Immature natural killer cell (primary cell): ENCODE measurements at places on chromosomes 2 and 18. TPM values are rescaled to one million over a fixed set of nuclear protein-coding genes. Genes with fewer than 3 reads are reported as not detected.

GRCh38 chr2:68429311-68429826, 37.7 kb downstream of the FBXO48 start:
- no peak for DNase-seq

GRCh38 chr2:23380562-23381065, 4.4 kb upstream of the KLHL29 start:
- DNase-seq: no peak

- no peak for DNase-seq
Observed at GRCh38 chr18:32346671-32347070, 124.0 kb downstream of the GAREM1 start.

- DNase-seq: no peak
Observed at GRCh38 chr2:70479816-70480215, 73.8 kb downstream of the TGFA start.

DNA sequence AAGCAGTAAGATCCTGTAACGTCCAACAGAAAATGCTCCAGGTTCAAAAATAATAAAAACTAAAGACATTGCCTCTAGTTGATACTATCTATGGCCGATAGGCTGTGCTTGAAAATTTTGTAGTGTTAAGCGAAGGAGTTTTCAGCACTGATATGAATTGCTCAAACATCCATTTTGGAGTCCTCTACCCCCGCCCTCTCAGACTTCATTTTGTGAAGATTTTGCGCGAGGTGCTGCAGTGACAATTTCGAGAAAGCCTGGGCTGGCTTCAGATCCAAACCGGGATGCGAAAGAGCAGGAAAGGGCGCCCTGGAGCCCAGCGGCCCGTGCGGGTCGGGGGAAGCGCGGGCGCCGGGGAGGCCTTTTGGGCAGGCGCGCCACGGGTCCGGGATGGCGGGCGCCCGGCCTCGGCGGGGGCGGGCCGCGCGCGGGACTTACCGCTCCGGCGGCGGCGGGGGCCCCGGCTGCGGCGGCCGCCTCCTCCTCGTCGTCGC, 1.8 kb downstream of the SP3 start:
- peak; percentile 75 for DNase-seq

GRCh38 chr18:57026316-57026715, 120.6 kb upstream of the BOD1L2 start:
- no peak for DNase-seq

- no peak for DNase-seq
Observed at GRCh38 chr2:10784719-10785118, 27.9 kb downstream of the PDIA6 start.

- DNase-seq: no peak
Observed at GRCh38 chr18:46040747-46041104, 31.3 kb downstream of the PSTPIP2 start.

DNA sequence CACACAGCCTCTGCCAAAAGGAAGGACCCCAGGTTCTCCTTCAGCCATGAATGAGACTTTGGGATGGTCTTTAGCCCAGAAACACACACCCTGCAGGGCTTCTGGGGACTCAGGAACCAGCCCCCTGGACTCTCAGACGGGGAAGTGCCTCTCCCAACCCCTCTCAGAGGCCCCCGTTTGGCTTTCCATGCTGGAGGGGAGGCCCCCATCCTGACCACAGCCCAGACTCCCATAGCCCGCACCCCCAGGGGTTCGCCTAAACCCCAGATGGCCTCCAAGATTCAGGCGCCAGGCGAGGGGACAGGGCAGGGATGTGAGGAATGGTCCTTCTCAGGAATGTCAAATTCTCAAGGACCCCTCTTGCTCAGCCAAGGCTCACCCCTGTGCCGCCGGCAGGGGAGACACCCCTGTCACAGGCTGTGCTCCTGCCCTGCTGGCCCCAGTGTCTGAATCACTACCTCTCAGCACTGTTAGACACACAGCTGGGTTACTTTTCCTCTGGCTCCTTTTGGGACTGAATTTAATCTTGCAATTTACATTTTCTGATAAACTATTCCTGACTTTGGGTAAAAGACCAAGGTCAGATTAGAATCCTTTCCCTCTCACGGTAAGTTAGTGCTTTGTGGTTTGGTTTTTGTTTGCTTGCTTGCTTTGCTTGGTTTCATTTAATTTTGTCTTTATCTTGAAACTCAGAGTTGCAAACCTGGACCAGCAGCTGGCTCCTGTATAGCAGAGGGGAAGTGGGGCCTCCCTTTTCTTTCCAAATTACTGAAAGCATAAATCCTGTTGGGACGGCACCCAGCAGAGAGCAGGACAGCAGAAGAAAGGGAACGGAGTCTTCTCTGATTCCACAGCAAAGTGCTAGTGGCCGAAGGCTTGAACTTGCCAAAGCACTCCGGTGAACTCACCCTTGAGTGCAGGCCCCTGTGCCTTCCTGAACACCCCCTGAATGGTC, 198.9 kb upstream of the RAB6C start:
- DNase-seq: no peak

DNA sequence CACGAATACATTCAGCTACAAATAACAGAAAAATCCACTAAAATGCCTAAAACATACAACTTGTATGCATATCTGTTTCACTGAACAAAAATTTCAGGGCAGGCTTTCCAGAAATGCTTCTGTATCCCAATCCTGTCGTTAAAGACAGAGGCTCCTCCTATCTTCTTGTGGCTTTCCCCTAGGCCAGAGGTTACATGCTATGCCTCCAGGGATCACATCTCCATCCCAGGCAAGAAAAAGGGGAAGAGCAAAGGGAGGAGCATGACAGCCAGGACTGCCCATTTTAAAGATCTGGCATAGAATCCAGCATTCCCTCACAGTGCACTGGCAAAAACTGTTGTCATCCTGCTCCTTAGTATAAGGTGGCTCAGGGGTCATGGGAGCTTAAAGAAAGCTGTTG, 268.7 kb upstream of the SETBP1 start:
- DNase-seq: no peak

UGT1A10 gene
- polyA plus RNA-seq: not detected

TXNDC2 gene
- polyA plus RNA-seq: not detected
